Activated CD8-positive, alpha-beta T cell treated with anti-CD3 and anti-CD28 coated beads, Interleukin-2, amount 10 ng/mL, durations not matched to agents 7 days and 5 days (primary cell): ENCODE measurements at places on chromosomes 6 and 20. TPM values are rescaled to one million over a fixed set of nuclear protein-coding genes. Genes with fewer than 3 reads are reported as not detected.
A peak's percentile ranks its signal among the peaks of the same experiment; 100 is the strongest.

The SLC13A3 gene
- total RNA-seq: not detected

DNA sequence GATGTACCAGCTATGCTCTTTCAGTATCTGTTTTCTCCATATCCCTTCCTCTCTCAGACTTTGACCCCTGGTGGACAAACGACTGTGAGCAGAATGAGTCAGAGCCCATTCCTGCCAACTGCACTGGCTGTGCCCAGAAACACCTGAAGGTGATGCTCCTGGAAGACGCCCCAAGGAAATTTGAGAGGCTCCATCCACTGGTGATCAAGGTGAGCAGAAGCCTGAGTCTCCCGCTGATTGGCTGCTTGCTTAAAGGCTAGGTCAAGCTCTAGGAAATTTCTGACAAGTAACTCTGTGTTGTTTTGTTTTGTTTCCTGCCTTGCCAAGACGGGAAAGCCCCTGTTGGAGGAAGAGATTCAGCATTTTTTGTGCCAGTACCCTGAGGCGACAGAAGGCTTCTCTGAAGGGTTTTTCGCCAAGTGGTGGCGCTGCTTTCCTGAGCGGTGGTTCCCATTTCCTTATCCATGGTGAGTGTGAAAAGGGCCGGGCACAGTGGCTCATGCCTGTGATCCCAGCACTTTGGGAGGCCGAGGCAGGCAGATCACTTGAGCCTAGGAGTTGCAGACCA, 28.6 kb downstream of the C6orf89 start:
- peaks cover 55% of the 10 kb centered on the region for H3K4me1 ChIP-seq
- H3K27ac ChIP-seq: peak overlapping the region; percentile 58
- H3K27me3 ChIP-seq: no peaks in the 10 kb centered on the region
- DNase-seq: no peak
- H3K36me3 ChIP-seq: peaks cover 51% of the 10 kb centered on the region

GRCh38 chr20:25081065-25081729, 744 bp downstream of the VSX1 start:
- H3K27me3 ChIP-seq: peaks cover 86% of the 10 kb centered on the region
- DNase-seq: peak; percentile 67
- H3K27ac ChIP-seq: no peak overlapping the region
- H3K4me1 ChIP-seq: peaks cover 10% of the 10 kb centered on the region

- H3K4me1 ChIP-seq: peaks cover 52% of the 10 kb centered on the region
- no peak overlapping the region for H3K4me3 ChIP-seq
- H3K36me3 ChIP-seq: peaks cover 62% of the 10 kb centered on the region
- DNase-seq: no peak
These were observed 81.0 kb upstream of the ASF1A start for GRCh38 chr6:118812970-118813369.

GRCh38 chr6:56638760-56639159, 3.9 kb downstream of the DST start:
- H3K27me3 ChIP-seq: peaks cover 1% of the 10 kb centered on the region
- H3K4me1 ChIP-seq: no peaks in the 10 kb centered on the region
- no peaks in the 10 kb centered on the region for H3K36me3 ChIP-seq
- no peak for DNase-seq
- no peak overlapping the region for H3K27ac ChIP-seq

The SLC22A23 gene
- total RNA-seq: 0.23 TPM

The ZSCAN12 gene
- total RNA-seq: 11.4 TPM

The ZNF341 gene
- 4.7 TPM for total RNA-seq

The SIRPA gene
- total RNA-seq: not detected
